ENCODE measurements at places on chromosomes 12 and 14.

DNA sequence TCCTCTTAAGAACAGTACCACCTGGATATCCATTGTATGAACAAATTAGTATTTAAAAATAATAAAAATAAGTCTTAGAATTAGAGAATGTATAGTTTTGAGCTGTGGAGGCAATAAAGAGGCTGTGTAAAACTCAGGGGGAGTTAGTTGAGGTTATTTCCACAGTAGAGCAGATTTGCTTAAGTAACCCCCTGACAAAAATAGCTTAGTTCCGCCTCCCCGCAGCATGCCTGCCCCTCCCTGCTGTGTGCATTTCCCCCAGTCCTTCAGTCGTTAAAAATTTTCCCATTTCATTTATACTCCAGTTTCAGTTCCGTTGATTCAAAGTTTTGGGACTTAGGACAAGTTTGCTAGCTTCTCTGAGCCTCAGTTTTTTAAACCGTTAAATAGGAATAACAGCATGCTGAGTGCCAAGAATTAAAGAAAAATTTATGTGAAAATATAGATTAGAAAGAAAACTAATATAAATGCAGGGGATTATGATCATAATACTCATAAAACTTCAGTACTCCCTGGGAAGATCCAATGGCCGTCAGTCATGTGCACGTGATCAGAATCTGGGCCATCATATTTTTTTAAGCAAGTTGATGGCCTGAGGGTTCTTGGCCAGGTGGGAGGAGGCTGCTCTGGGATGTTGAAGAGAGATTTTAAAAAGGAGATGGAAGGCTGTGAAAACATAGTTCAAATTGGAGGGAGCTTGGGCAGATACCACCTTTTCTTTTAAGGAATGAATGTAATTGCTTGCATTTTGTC, 14.5 kb upstream of the SLC38A2 start:
- peak; percentile 33 for DNase-seq

GRCh38 chr14:27184427-27184826, 586.6 kb upstream of the NOVA1 start:
- DNase-seq: no peak

- no peak for DNase-seq
Observed at GRCh38 chr14:33598582-33598981, 352.3 kb downstream of the EGLN3 start.

DNA sequence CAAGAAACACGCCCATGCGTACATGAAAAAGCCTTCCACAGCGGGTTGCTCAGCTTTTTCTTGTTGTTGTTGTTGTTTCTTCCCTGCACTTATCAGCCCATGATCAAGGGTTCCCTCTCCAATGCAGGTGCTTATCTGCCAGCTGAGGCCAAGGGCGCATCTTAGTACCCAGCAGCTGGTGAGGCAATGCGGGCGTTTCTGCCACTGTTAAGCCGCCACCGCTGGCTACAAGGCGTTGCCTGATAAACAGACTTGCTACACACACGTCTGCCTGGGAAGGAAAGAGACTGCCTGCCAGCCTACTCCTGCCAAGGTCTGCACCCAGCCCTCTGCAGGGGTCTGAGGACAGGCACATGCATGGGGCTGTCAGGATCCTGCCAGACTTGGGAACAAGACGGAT, 345.9 kb downstream of the BCL11B start:
- DNase-seq: no peak

GRCh38 chr14:32044454-32044853, 32.6 kb upstream of the ARHGAP5 start:
- no peak for DNase-seq

DNA sequence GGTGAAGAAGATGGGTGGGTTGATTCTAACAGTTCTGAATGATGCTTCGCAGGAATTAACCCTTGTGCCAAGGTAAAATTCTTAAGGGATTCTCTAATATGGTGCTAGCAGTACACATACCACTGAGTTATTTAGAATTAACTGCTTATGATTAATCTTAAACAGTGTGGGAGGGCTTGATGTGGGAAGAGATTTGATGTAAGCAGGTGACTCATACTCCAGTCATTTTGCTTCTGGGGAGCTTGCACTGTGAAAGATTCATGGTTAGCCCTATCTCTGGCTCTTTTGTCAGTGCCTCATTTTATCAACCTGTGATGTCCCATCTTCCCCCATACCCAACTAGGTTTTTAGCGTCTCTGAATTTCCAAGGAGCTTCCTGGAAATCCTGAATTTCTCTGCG, 83.8 kb downstream of the NRXN3 start:
- DNase-seq: no peak

GRCh38 chr14:55628426-55628825, 48.4 kb downstream of the KTN1 start:
- no peak for DNase-seq

DNA sequence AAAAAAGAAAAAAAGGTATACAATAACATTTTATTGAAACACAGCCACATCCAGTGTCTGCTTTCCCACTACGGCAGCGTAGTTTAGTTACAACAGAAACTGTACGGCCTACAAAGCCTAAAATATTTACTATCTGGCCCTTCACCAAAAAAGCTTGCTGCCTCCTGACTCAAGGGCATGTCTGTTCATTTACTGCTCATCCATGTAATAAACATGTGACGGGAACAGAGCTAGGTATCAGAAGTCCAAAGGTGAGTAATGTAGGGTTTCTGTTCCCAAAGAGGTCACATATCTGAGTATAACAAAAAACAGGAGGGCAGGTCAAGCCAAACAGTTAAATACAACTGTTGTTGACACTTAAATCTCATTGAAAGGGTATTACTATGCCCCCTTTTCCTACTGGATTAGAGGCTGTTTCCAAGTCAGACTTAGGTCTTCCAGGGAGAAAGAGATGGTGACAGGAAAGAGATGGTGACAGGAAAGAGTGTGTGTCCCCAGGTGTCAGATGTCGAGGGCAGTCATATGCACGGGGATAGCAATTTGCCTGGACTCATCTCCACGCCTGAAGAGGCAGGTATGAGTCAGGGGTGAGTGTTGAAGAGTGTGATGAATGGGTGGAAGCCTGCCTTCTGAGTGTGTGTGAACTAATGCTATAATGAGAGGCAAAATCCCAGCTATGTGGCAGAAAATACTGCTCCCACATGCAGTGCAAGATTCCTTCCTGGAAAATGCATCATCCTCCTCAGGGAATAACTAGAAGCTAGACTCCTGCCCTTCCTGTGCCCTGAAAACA, 77.7 kb downstream of the MAP3K9 start:
- no peak for DNase-seq

GRCh38 chr14:75249251-75249957, 29.2 kb upstream of the FOS start:
- peak; percentile 82 for DNase-seq

GRCh38 chr12:106170285-106170684, 31.5 kb upstream of the NUAK1 start:
- no peak for DNase-seq

GRCh38 chr12:32884962-32885361, 11.6 kb downstream of the PKP2 start:
- DNase-seq: no peak

DNA sequence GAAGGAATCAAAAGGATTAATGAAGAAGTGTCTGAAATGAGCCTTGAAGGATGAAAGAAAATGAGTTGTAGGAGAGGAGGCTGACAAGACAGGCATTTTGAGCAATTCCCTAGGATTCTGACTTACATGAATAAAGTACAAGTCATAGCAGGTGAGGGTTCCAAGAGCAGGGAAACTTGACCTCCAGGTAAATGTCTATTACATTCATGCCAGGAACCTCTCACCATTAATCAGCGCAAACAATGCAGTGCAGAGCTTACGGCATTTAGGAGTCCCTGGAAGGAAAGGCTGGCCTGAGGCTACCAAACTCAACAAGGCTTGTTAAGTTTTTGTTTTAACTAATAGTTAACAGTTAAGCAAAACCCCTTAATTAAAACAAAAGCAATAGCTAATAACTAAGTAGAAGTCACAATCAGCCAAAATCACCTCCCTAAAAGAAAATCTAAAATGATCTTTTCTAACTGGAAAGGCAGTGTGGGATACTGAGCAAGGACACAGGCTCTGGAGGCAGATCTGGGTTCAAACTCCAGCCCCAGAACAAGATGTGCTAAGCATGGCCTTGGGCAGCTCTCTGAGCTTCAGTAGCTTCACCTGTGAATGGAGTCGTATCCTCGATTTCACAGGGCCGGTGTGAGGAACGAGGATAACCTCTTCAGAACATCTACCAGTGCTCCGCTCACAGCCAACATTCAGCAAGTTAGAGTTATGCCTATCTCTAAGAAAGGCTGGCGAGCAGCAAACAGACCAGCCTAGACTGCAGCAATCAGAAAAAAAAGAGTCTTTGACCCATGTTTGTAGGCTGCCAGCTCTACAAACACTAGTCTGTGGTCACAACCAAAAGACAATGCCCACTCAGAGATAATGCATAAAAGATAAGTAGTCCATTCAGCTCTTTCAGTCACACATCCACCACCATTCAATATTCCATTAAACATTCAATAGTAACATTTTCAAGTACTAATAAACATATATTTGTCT, 16.9 kb downstream of the PPTC7 start:
- no peak for DNase-seq

DNA sequence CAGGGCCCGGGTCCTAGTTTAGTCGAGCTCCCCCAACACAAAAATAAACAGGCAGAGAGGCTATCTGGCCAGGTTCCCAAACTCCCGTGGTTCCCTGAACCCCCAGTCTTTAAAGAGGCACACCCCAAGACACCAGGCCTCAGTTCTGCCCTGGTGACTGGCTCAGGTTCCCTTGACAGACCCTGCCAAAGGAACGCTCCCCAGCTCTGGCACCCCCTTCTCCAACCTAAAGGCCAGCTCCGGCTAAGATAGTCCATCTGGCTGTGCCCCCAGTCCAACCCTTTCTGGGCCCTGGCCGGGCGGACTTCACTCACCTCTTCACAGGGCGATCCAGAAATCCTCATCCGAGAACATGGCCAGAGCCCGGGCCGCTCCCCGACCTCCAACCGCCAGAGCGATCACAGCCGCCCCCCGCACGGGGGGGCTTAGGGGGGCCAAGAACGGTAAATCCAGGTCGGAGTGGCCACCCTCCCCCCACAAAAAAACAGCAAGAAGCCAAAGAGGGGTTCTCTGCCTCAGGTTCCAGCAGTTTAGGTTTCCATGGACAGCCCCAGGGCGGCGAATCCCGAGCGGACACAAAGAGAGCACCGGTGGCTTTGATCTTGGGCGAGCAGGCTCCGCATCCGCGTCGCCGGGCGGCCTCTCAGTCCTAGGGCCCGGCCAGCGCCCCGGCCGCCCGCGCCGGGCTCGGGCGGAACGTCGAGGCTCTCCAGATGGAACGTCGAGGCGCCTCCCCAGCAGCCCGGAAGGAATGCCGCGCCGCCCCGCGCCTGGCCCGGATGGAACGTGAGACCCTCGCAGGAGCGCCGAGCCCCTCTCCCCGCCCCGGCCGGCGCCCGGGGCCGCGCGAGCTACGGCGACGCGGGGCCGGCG, 1.1 kb downstream of the KMT2D start:
- no peak for DNase-seq

GRCh38 chr12:52789637-52790426, 6.1 kb downstream of the KRT3 start:
- no peak for DNase-seq

GRCh38 chr14:101235335-101236103, 325.8 kb upstream of the DIO3 start:
- peak; percentile 76 for DNase-seq

GRCh38 chr12:28699029-28699428, 450.0 kb upstream of the FAR2 start:
- DNase-seq: no peak

- DNase-seq: peak; percentile 62
Observed at GRCh38 chr12:7142056-7142644, 12.0 kb downstream of the CLSTN3 start.

- no peak for DNase-seq
Observed at GRCh38 chr14:59091976-59092375, 96.5 kb upstream of the DAAM1 start.

- no peak for DNase-seq
Observed at GRCh38 chr12:65948320-65949008, 124.2 kb downstream of the HMGA2 start.

DNA sequence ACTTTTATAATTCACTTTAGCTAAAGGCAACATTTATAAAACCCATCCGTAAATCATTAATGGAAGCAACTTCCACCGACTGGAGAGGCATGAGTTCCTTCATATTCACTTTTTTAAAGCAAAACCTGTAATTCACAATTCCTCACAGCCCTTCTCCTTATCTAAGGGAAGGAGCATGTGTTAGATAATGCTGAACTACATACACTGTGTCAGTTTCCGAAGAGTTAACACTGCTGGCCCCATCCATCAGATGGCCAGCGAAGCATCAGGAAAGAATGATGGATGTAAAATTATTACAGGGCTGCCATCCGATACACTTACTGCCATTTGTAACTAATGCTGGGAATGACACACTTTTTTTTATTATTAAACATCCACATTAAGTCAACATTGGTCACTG, 392.8 kb downstream of the SOX5 start:
- DNase-seq: no peak

GRCh38 chr12:66688846-66689439, 10.1 kb upstream of the GRIP1 start:
- DNase-seq: peak; percentile 23

- DNase-seq: no peak
Observed at GRCh38 chr12:53924521-53925405, 13.9 kb upstream of the HOXC13 start.

DNA sequence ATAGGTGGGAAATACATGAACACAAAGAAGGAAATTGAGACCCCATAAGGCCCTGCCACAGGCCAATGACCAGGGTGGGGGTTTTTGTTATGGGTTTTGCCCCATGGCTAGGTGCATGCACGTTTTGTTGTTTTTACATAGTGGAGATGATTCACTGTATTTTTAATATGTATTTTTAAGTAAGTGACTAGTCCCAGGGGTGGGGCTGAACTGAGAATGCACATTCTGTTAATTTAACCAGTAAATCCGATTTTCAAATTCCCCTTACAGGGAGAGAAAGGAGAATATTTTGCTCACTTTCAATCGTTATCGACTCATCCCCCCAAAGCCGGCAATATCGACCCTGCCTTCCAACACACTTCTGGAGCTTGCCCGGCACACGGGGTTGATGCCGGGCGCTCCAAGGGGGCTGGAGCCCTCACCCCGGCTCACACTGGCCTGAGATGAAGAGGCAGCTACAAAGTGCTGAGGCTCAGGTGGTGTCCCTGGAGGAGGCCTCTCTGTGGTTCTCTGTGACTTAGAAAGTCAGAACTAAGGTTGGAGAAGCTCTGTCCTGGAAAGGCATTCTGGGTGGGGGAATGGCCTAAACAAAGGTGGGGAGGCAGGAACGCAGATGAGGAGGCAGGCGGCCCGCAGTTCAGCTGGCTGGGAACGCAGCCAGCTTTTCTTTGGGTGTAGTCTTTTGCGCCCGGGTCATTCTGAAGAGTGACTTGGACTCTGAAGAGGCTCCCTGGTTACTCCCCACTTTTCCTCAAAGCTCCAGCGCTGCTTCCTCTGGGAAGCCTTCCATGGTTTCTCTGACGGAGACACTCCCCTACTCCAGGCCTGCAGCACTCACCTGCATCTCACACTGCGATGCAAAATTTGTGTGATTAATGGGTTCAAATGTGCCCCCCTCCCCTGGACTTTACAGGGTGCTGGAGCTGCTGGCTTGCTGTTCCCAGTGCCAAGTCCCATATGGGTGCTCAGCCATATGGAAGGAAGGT, 50.7 kb upstream of the DLK1 start:
- no peak for DNase-seq

GRCh38 chr14:87688524-87688923, 304.5 kb downstream of the GALC start:
- DNase-seq: no peak
